ENCODE measurements at places on chromosomes 2 and 18. TPM values are rescaled to one million over a fixed set of nuclear protein-coding genes. Genes with fewer than 3 reads are reported as not detected.

GRCh38 chr2:112000399-112001135 is 54.5 kb upstream of the TMEM87B start:
- DNase-seq: no peak

GRCh38 chr2:38763228-38763627 is 12.1 kb upstream of the SRSF7 start:
- no peak for DNase-seq

GRCh38 chr2:101125374-101125773 is 25.8 kb downstream of the TBC1D8 start:
- no peak for DNase-seq

DNA sequence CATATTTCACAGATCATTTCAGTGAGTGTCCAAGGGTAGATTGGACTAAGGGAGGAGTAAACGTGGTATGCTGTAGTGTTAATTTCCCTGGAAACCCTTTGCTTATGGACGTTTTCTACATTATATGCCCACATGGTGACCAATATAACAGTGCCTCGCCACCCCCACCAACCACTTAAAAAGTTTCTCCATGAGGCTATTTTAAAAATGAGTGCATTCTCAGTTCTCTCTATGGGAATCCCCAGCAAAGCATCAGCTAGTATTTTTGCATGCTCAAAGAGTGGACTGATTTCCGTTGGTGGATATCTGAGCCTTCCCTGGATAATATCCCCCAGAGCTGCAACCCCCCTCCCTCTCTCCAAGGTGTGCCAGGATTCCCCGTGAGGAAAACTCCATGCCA is 73.2 kb downstream of the TGFA start:
- no peak for DNase-seq

GRCh38 chr2:109247340-109247739 is 118.3 kb downstream of the SH3RF3 start:
- peak; percentile 39 for DNase-seq

GRCh38 chr2:100395532-100396350 is 21.7 kb downstream of the CHST10 start:
- no peak for DNase-seq

GRCh38 chr18:75122334-75122958 is 86.5 kb downstream of the PTGR3 start:
- DNase-seq: no peak

DNA sequence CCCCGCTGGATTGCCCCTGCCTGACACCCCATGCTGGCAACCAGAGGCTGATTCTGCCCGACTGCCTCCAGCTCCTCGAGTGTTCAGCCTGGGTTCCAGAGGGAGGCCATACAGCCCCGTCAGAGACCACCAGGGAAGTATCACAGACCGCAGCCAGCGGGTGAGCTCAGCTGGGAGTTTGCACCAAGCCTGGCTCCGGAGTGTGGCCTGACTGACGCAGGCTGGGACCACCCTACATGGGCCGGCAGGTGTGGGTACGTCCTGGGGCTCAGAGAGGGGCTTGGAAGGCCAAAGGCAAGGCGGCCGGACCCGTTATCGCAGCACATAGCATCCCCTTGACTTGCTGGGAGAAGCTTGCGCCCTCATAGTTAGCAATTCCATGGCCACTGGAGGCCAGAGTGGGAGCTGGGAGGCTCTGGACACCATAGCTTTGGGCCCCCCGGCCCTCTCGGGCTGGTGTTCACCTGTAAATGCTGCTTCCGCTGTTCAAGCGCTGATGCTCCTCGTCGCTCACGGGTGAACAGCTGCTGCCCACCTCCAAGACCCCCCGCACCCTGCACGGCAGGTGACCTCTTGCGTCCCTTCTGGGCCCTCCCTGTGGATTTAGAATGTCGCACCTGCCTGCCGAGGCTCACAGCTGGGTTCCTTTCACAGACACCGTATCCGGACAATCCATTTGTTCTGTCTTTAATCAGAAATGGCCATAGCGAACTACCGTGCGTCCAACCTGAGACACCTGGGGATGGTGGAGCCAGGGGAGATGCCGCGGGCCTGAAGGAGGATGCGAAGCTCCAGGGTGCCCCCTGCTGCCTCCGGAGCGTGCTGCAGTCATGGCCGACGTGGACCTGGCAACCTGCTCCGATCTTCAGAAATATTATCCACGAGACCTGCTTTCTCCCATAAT is 31.2 kb upstream of the SLC66A3 start:
- DNase-seq: no peak

Gene RBFA
- 23.1 TPM for total RNA-seq

Gene PSD4
- 11.2 TPM for total RNA-seq

Gene AQP12B
- total RNA-seq: not detected

Gene LHCGR
- not detected for total RNA-seq

Gene SERPINB11
- not detected for total RNA-seq

Gene TCF7L1
- 10.3 TPM for total RNA-seq

Gene RGPD3
- 0.75 TPM for total RNA-seq

Gene PLGLB1
- total RNA-seq: not detected
